Epithelial cell of proximal tubule (primary cell): ENCODE measurements at places on chromosomes 11 and 22.

DNA sequence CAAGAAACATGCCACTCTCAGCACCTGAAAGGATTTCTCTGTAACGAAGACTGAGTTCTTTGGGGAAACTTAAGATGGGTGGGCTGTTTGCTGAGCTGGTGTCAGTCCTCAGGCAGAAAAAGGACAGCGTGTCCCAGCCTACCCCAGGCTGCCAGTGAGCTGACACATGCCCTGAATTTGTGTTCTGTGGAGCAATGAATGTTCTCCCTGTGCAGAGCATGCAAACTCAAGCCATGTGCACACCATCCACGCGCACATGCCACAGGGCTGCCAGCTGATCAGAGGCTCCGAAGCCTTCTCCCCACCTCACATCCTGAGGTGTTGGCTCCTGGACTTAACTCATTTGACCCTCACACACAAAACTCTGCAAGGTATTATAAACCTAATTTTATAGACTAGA, 104.9 kb downstream of the KCNC1 start:
- DNase-seq: no peak

GRCh38 chr22:24985826-24986214, 33.3 kb downstream of the KIAA1671 start:
- DNase-seq: no peak

DNA sequence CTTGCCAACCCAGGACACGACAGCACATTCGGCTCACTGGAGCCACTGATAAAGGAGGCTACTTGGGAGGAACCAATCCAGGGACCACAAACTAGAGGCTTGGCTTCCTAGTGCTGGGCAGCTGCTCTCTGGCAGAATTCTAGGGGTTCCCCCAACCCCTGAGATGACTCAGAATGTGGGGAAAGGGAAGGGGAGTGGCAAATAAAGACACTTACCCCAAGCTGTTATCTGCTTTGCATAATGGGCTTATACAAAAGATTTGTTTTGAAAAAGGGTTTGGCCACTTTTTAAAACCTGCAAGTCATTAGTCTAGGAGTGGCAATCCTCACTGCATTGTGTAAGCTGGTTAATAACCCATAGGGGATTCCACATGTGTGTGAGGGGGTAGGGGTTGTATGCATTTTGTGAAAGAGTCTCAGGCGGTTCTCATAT, 64.1 kb upstream of the LMO1 start:
- no peak for DNase-seq

GRCh38 chr11:46537537-46538295, 56.1 kb downstream of the AMBRA1 start:
- no peak for DNase-seq

GRCh38 chr11:16926883-16927626, 87.2 kb downstream of the PLEKHA7 start:
- DNase-seq: no peak

DNA sequence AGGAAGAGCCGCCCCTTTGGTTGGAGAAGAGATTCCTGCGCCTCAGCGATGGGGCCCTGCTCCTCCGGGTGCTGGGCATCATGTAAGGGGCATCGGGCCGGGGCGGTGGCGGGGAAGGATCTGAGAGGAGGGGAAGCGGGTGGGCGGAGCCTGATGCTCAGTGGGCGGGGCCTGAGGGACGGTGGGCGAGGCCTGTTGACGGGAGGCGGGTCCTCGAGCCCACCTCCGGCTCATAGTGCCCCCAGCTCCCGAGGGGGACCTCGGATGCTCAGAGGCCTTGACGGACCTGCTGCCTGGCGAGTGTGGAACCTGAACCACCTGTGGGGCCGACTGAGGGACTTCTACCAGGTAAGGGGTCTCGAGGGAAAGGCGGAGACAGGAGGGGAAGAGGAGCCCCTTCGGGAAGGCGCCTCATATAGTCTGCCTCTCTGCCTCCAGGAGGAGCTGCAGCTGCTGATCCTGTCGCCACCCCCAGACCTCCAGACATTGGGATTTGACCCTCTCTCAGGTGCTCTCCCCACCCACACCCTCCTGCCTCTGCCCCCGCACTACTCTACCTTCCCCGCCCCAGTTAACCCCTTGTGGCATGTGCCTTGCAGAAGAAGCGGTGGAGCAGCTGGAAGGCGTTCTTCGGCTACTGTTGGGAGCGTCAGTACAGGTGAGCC, 799 bp downstream of the CCDC88B start:
- DNase-seq: no peak

DNA sequence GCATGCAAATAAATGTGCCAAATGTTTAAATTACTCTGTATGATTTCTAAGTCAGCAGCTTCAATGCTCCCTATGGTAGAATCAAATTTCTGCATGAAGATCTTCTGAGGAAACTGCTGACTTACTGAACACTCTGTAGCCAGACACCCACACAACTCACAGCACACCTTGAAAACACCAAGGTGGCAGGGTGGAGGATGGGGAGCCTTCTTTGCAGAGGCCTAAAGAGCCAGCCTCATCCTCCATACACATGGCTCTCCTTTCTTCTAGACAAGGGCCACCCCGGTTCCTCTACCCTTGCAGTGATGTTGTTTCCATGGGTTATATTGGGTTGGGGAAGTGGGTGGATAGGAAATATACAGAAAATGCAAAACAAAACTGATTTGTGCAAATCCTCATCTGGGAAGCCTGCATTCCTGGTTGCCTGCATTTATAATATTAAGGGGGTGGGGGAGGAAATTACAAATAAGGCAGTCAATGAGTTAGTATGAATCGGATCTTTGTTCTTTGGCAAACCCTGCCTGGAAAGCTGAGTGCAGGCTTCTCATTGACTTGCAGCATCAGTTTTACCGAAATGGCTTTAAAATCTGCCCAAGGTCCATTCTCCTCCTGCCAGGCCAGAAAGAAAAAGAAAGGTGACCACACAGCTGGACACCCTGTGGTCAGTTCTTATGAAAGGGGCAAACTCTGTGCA, 15.8 kb upstream of the ETS1 start:
- no peak for DNase-seq

GRCh38 chr11:47570651-47571356, 5.4 kb downstream of the PTPMT1 start:
- DNase-seq: no peak

GRCh38 chr11:50246183-50246582, 213.5 kb downstream of the OR4C45 start:
- DNase-seq: no peak

GRCh38 chr22:36220451-36220921, 18.8 kb downstream of the APOL2 start:
- DNase-seq: no peak

- DNase-seq: no peak
These were observed 2050.6 kb upstream of the RAG2 start for GRCh38 chr11:38648604-38649003.

DNA sequence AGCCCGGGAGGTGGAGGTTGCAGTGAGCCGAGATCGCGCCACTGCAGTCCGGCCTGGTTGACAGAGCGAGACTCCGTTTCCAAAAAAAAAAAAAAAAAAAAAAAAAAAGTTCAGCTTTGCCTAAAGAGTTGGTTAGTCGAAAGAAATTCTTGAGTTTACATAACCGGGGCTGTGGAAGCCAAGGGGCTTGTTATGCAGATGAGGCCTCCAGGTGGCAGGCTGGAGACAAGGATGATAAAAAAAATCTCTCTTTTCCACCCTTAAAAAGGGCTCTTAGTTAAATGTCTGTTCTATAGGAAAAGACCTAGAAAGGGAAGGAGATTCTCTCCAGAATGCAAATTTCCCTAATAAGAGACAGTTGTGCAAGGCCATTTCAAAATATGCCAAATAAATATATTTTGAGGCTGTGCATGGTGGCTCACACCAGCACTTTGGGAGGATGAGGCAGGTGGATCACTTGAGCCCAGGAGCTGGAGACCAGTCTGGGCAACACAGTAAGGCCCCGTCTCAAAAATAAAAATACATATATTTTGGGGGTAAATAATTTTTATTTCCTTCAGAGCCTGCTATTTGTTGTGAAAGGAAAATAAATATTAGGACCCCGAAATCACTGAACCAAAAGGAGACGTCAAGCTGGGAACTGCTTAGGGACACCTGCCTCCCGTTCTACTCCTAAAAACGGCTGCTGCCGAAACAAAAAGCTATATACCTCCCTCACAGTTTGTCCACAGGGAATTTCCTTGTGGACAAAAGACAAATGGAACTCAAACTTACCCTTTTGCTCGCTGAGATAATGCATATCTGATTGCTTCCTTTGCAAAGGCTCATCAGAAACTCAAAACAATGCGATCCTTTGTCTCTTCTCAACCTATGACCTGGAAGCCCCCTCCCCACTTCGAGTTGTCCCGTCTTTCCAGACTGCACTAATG, 2.4 kb upstream of the IFITM2 start:
- DNase-seq: no peak

- DNase-seq: no peak
These were observed 291.4 kb downstream of the ST3GAL4 start for GRCh38 chr11:126646701-126647557.

DNA sequence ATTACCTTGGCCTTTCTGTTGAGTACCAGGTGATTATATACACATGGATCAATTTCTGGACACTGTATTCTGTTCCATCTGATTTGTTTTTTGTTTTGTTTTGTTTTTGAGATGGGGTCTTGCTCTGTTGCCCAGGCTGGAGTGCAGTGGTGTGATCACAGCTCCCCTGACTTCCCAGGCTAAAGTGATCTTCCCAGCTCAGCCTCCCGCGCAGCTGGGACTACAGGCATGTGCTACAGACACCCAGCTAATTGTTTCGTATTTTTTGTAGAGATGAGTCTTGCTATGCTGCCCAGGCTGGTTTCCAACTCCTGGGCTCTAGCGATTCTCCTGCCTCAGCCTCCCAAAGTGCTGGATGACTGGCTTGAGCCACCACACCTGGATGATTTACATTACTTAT, 19.0 kb downstream of the TCIRG1 start:
- DNase-seq: no peak

- no peak for DNase-seq
These were observed 9.8 kb upstream of the OR9I1 start for GRCh38 chr11:58135171-58135570.

GRCh38 chr11:133951327-133952198, 5.2 kb downstream of the IGSF9B start:
- DNase-seq: no peak

- no peak for DNase-seq
These were observed 12.9 kb upstream of the SYTL2 start for GRCh38 chr11:85823816-85824215.

DNA sequence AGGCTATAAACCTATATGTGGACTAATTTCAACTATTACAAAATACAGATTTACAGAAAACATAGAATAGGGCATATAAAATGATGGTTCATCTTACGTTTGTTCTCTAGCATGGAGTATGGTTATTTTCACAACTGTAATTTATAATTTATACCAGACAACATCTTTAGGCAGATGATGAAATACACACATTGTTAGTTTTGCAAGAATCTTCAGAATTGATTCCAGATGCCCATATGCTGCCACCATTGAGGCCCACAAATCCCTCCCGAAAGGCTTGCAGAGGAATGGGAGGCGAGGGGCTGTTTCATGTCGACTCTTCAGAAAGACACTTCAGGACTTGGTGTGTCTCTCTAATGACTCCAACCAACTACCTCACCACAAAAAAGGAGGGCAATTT, 6.2 kb downstream of the PTPN5 start:
- no peak for DNase-seq

GRCh38 chr11:100824041-100824809, 137.1 kb downstream of the ARHGAP42 start:
- no peak for DNase-seq

DNA sequence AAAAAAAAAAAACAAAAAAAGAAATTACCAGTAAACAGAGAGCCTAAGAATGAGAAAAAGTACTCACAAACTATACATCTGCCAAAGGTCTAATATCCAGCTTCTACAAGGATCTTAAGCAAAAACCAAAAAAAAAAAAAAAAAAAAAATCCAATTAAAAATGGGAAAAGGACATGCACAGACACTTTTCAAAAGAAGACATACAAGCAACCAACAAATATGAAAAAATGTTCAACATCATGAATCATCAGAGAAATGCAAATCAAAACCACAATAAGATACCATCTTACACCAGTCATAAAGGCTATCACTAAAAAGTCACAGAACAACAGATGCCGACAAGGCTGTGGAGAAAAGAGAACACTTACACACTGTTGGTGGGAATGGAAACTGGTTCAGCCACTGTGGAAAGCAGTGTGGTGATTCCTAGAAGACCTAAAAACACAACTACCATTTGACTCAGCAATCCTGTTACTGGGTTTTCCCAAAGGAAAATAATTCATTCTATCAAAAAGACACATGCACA, 18.3 kb downstream of the MS4A6A start:
- DNase-seq: no peak

- no peak for DNase-seq
These were observed 24.6 kb downstream of the APIP start for GRCh38 chr11:34891611-34892010.
